ENCODE measurements at places on chromosomes 2 and 18.

GRCh38 chr2:38622210-38622609 lies 19.5 kb upstream of the HNRNPLL start:
- no peak for DNase-seq

- no peak for DNase-seq
Measured at GRCh38 chr2:240355962-240356361, 79.5 kb upstream of the GPC1 start.

- no peak for DNase-seq
Measured at GRCh38 chr2:197090742-197091367, 164.3 kb upstream of the PGAP1 start.

- DNase-seq = no peak
Measured at GRCh38 chr2:138414014-138414413, 87.6 kb upstream of the SPOPL start.

DNA sequence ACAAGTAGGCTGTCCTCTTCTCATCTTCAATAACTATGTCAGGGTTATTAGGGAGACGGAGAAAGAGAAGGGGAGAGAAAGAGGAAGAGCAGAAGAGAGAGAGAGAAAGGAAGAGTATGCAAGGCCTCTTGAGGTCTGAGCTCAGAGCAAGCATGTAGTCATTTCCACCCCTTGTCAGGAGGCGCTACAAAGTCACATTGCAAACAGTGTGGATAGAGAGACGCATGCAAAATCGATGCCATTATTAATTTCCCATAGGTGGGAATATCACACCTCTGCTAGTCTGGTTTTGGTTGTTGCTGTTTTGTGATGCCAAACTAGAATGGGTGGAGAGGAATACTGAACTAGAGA lies 24.2 kb upstream of the SERPINE2 start:
- DNase-seq = no peak

GRCh38 chr2:14231391-14231898 lies 401.1 kb upstream of the LRATD1 start:
- DNase-seq = no peak

DNA sequence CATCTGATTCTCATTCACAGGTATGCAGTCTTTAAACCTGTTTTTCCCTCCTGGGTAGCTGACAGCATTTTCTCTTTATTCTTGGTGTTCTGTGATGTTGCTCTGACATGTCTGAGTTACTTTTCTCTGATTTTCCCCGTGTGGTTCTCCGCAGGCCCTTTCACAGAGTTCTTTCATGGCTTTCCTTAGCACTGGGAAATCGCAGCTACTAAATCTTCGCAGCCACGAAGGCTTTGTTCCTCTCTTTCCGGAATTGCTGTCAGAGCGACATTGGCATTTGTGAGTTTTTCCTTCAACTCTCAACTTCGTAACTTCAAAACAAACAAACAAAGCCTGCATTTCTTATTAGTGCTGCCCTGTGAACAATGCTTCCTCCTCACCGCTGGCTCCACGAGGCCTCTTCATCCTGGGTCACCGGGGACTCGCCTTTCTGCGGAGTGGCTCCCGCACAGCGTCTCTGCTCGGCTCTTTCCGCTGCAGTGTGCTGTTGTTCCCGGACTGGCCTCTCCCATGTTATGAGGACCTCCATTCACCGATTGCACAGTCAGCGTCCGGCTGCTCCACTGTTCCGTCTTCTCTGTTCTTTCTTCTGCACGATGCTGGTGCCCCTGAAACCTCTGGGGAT lies 16.1 kb downstream of the COLEC11 start:
- no peak for DNase-seq

DNA sequence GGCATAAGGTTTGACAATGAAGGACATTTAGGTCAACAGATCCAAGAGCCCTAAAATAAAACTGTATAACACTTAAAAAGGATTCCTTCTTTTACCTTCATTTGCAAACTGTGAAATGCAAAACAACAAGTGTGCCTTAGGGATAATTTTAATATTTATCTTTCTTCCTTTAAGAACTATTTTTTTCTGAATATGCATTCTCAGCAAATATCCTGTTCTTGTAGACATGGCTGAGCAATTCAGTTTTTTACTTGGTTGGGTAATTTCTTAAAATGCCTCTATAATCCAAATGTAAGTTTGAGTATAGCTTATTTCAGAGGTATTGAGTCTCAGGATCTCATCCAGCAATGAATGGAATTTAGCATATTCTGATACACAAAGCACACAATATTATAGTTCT lies 43.0 kb upstream of the KCNJ3 start:
- no peak for DNase-seq

GRCh38 chr18:3219631-3220335 lies at the start of gene MYOM1:
Gene MYOM1, minus strand, starts transcription at chr18:3219968. Its CDS starts 4,745 bp downstream, at chr18:3215223.
- DNase-seq = no peak

DNA sequence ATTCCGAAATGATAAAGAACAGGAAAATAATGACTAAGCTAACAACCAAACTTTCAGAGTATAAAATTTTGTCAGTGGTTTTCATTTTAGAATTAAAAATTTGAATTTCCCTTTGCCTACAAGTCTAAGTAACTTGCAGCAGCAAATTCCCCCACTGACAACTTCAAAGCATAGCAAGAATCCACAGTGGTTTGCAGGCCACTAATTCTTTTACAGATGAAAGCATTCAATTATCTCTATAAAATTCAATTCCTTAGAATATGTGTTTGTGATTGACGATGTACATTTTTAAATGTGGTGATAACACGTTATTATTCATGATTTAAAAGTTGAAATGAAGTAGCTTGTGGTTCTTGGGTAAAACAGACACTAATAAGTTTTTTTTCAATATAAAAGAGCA lies 100.6 kb downstream of the SMAD2 start:
- no peak for DNase-seq

DNA sequence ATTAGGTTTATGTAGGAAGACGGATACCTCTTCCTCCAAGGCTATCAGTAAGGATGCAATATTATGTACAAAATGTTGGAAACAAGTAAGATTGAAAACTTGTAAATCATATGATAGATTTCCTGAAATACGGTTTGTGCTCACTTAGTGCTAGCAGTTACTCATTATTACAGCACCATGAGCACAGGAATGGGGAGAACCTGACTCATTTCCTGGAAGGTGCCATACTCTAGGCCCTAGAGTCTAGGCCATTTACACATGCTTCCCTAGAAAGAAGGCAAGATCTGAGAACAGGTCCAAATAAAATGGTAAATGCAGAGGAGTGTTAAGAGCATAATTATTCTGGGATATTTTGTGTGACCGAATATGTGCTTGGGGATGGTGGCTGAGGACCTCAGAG lies 467.7 kb upstream of the CELF4 start:
- DNase-seq = no peak

- DNase-seq = no peak
Measured at GRCh38 chr2:126317790-126318431, 338.0 kb upstream of the GYPC start.

GRCh38 chr2:238140040-238140439 lies 1.6 kb downstream of the KLHL30 start:
- no peak for DNase-seq

DNA sequence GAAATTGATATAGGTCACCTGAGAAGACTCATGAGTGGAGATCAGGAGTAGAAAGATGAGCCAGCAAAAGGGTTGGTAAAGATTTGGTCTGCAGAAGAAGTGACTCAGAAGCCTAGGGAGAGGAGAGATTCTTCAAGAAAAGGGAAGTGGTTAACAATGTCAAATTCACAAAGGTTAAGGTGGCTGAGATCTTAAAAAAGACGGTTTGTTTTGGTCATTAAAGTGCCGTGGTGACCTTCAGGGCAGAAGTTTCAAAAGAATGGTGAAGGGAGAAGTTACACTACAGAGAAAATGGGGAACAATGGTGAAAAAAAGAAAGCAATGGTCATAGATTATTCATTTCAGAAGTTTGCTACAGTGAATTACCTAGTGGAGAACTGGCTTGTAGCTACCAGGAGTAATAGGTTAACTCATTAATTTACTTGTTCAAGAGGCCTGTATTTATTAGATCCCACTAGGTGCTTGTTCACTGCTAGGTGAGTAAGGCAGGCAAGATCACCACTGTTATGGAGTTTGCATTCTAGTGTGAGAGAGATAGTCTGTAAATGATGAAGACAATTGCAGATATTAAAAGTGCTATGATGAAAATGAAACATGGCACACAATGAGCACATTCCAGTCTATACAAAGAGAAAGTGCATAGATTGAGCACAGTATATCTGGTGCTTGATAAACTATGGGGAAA lies 43.0 kb downstream of the FBXO48 start:
- DNase-seq = no peak

GRCh38 chr18:22300665-22301636 lies 116.8 kb downstream of the CTAGE1 start:
- no peak for DNase-seq

DNA sequence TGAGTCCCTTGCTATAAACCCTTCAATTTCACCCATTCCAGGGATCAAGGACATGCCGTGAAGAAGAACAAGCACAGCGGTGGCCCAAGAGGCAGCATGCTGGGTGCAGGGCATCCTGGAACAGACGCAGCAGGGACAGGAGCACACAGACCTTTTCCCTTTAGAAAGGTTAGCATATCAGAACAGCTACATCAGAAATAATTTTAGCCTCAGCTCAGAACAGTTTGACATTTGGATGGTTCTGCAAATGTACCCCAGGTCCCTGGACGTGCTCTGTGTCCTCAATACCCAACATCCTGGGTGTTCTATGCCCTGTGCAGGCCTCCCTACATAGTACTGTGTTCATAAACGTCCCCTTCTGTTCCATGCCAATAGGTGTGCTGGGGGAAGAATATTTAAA lies 80.4 kb downstream of the MYOM1 start:
- DNase-seq = no peak

- DNase-seq = no peak
Measured at GRCh38 chr18:6069539-6069938, 174.2 kb upstream of the TMEM200C start.
